Hematopoietic multipotent progenitor cell treated with erythropoietin and hydrocortisone succinate and interleukin-3 and kit ligand, for 15 days (in vitro differentiated cells): ENCODE measurements at places on chromosomes 6 and 20.

GRCh38 chr20:53930651-53931504 is 139.5 kb downstream of the BCAS1 start:
- DNase-seq = no peak

GRCh38 chr6:156533872-156534524 is 243.2 kb upstream of the ARID1B start:
- no peak for DNase-seq

- no peak for DNase-seq
These were observed 36.1 kb downstream of the NTSR1 start for GRCh38 chr20:62744741-62745191.

GRCh38 chr20:57608516-57608915 is 11.7 kb downstream of the ZBP1 start:
- no peak for DNase-seq

DNA sequence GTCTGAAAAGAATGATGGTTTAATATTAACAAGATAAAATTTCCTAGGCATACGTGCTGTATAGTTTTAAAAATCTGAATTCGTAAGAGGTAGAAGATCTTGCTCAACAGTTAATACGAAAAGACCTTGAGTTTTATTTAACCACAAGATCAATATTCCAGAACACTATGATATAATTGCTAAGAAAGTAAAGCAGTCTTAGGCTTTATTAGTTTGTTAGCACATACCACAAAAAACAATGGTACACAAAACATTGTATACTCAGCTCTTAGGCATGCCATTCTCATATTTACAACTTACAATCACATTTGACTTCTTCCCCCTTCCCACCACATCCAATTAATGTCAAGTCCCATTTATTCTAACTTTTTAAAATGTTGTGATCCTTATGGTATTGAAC is 24.4 kb upstream of the STXBP5 start:
- no peak for DNase-seq

DNA sequence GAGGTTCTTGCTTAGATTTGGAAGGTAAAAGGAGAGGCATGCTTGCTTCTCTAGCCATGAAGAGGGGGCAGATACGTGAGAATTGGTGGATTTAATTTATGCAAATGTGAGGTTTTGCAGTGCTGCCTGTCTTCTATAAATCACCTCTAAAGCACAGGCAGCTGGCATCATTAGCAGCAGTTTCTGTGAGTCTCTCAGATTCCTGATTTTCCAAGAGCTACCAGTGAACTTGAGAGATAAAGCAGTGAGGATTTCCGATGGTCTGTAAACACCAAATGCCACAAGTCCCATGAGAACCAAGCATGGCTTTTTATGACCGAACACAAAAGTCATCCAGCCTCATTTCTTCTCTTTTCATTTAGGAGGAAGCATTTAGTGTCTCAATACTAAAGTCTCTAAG is 3.2 kb upstream of the SIRPB2 start:
- DNase-seq = no peak

DNA sequence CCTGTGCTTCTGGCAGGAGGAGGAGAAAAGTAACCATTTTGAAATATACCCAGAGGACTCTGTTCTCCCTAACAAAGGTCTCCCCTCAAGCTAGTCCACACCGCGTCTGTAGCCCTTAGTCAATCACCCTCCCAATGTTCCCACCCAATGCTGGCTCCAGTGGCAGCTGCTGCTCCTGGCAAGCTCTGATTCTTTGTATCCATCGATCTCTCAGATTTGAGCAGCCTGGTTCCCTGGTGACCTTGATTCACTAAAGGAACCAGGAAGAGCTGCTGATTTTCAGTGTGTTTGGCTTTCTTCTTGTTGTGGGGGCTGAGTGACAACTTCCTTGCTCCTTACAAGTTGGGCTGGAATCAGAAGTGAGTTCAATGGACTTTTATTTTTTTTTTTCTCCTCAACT is 68.5 kb downstream of the FOXC1 start:
- DNase-seq = no peak

GRCh38 chr6:10395704-10396546 is 18.9 kb downstream of the TFAP2A start:
- no peak for DNase-seq

DNA sequence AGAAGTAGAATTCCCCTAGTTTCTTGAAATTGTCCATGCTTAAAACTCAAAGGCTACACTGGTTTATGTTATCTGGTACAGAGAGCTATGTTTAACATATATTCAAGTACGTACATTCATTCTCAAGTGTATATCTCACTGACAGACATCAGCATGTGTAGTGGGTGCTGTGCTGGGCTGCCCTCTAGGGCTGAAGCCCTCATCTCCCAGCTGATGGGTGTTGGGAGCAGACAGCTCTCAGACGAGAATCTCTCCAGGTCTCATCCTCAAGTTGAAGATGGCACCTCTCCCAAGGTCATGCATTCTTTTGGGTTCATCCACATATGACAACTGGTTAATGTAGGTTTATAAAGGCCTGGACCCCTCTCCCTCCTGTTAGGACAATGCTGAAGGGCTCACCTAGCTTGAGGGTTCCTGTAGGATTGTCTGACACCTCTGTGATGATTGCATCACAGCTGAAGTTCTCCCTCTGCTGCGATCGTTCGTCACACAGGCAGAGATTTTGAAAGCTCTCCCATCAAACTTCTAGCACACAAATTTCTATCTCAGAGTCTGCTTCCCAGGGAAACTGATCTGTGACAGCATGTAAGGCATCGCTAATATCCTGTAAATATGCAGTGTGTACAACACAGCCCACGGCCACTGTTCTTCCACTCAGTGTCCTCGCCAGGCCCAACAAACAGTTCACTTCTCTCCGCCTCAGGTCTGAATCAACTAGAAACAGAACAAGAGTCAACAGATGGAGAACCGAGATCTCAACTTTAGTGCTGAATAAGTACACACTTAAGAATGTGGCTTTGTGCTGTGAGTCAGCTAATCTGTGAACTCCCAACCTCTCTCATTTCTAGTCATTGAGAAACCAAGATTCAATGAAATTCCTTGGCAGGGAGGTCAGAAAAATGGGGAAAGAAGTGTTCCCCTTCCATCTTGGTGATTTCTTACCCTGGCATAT is 43.2 kb downstream of the PREP start:
- no peak for DNase-seq

GRCh38 chr6:89630488-89630887 is 8.1 kb downstream of the LYRM2 start:
- DNase-seq = no peak

- DNase-seq = no peak
These were observed 131.3 kb downstream of the EPM2A start for GRCh38 chr6:145603991-145604390.

DNA sequence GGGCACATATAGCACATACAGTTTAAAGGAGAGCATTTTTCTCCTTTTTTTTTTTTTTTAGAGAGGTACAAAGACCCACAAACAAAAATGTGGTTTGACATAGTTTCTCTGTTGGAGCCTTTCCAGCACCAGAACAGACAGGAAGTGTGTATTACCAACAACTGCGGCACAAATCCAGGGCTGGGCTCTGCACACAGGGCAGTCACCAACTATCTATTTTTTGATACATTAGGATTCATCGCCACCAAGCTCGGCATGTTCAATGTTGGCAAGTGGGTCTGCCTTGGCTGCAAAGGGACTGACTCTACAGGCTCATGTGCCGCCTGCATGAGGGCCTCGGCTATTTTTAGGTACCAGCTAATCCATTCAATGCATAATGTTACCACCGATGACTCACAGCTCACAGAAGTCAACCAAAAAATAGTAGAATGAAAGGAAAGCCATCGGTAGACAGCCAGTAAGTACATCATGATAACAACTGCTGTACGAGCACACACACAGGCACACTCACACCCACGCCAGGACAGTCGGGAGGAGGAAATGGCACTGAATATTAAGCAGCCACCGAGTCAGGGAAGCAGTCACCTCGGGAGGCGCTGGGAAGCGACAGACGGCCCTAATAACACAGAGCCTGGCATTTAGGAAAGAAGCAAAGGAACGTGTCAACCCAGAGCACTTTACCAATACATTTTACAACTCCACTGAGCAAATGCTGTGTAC is 81.6 kb downstream of the GMPR start:
- DNase-seq = peak; percentile 23

DNA sequence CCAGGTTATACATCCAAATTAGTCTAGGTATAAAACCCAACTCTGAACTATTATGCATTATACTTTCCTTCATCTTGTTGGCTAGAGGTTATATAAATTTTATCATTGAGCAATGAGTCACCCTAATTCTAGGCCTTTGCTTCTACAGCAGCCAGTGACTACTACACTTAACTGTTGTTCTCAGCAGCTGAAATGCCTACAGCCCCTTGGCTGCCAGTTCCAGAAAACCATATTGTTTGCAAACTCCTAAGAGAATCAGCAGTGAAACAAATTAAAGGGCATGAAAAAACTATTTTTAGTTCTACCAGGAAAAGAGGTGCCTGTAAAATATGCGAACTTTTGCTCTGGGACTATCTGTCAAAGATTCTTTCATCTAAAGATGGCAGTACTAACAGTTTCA is 292.8 kb downstream of the FRK start:
- no peak for DNase-seq

DNA sequence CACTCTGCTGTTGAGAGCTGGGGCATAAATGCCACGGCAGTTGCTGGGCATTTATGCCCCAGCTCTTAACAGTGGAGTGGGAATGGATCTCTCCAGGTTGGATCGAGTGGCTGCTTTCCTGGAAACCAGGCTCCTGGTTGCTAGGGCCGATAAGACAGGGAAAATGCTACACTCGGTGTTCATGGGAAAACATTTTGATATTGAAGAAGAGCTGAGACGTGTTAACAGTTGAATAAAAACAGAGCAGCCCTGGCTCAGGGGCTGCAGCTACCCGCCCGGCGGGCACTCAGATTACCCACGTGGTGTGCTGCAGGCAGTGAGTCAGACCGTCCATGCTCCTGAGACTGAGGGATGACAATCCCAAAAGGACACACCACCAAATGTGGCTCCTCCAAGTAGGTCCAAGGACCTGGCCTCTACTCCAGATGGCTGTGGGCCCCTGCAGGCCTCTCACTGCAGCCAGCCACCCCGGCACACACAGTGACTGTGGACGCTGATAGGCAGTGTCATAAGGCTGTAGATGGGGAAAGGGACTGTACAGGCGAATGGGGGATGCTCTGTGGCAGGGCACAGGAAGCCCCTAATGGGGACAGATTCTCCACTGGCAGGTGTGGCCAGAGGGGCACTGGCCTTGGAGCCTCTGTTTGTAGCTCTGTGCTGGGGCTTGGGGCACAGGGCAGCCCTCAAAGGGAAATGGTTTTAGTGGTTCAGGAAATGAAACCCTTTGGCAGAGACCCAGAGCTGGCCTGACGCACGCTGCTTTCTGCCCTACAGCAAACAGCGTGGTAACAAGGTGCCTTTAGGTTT is 237.8 kb downstream of the LY86 start:
- no peak for DNase-seq

DNA sequence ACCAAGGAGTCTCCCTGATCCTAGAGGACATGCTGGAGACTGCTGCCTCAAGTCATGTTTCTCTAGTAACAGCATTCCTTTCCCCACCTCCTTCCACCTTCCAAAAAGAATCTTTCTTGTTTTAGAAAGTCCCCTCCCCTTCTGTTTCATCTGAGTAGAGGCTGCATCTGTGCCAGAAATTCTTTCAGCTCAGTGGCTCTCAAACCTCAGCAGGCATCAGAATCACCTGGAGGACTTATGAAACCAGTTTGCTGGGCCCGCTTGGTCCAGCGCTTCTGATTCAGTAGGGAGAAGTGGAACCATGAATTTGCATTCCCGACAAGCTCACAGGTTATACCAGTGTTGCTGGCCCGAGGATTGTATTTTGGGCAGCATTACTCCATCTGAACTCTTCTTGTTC is 55.1 kb downstream of the TMEM200A start:
- no peak for DNase-seq

DNA sequence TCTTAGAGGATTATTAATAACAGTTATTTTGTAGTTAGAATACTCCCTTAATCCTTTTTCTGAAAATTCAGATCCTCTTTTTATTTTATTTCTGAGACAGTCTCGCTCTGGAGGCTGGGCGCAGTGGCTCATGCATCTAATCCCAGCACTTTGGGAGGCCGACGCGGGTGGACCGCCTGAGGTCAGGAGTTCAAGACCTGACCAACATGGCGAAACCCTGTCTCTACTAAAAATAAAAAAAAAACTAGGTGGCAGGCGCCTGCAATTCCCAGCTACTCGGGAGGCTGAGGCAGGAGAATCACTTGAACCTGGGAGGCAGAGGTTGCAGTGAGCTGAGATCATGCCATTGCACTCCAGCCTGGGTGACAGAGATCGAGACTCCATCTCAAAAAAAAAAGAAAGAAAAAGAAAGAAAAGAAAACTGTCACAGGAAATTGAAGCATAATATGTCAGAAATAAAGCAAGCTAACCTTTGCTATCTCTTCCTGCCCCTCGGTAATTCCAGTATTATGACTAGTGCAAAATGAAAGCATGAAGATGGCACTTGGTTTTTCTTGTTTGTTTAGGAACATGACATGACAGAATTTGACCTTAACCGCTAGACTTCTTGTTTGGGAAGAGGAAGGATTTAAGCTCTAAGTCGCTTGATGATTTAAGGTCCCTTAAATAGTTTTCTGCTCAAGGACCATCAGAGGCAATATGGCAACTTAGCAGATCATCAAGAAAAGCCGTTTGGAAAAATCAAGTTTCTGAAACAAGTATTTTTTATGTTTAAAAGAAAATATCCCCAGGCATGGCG is 1.8 kb upstream of the RBM39 start:
- peak; percentile 58 for DNase-seq

DNA sequence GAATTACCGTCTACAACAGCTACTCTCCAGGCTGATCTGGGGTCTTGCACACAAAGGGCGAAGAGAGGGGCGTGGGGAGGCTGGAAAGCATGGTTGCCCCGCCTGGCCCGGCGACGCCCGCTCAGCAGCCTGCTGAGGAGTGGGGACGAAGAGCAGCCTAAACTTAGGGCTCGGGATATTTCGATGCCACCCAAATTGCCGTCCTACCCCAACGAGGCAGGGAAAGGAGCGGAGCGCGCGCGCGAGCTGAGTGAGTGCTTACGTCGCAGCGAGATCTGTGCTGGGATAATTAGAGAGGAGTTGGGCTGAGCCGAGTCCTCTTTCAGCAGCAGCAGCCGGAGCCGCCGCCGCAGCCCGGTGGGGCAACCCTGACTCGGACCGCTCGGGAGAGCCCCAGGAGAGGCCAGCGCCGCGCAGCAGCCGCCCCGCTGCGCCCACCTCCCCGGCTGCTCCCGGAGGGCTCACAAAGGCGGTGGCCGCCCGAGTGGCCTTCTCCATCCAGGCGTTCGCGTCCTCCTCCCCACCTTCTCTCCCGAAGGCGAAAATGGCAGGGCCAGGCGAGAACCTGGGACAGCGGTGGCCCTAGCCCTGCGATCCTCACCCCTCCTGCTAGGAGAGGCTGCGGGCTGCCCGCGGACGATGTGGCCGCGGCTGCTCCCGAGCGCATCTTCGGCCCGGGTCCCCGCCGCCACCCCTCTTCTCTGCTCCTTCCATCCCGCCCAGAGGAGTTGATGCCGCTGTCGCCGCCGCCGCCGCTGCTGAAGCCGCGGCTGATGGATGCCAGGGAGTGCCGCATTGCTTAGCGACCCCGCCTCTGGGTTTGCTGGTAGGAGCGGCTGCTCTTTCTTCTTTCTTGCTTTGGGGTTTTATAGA is at the start of gene CLVS2:
TSS of gene CLVS2 (plus strand) at position 315 of the 873 bp plus-strand sequence. CDS start 1,543 bp downstream, outside the sequence.
- no peak for DNase-seq

- DNase-seq = no peak
These were observed 10.9 kb downstream of the ZNF217 start for GRCh38 chr20:53582574-53583351.
